ENCODE measurements at places on chromosomes 3 and 15.

DNA sequence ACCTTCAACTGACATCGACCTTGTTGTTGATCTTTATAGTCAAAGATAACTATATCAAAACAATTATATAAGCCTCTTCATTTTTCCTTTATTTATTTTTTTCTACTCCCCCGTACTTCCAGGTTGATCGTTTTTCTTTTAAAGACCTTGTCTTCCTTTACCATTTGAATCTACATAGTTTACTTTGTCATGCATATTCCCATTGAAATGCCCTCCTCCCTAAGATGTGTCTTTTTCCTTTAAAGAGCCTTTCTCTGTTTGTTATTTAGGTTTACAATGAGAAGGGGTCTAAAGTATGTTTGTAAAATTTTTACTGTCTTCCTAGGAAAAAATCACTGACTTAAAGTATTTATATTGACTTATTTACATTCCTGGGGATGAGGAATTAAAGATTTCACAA lies 29.4 kb upstream of the ZNF717 start:
- DNase-seq, result no peak

GRCh38 chr15:97652041-97652440 lies 308.5 kb upstream of the ARRDC4 start:
- no peak for DNase-seq

DNA sequence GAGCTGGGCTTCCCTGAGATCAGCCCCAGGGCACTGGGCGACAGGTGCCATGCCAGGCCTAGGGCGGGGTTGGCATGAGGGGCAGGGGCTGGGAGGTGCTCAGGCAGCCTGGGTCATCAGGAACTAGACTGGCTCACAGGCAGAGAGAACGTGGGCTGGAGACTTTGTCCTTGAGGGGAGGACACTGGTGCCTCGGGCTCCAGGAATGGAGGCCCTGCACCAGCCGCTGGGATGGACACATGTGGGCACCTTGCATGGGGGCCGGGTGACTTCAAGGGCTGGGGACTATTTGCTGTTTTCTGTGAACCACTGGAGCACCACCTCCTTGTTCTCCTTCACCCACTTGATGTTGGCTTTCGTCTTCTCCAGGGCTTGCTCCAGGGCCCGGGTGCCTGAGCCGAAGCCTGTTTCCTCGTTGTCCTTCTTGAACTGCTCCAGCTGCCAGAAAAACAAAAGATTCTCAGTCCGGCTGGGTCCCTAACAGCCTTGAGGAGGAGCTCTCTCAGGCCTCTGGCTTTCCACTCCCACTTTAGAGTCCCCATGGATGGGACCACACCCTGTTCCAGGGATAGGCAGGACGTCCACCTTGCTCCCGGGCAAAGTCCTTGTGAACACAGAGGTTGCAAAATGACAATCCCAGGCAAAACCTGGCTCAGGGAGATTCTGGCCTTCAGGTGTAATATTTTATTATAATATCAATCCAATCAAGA lies 9.1 kb downstream of the MESP2 start:
- no peak for DNase-seq

DNA sequence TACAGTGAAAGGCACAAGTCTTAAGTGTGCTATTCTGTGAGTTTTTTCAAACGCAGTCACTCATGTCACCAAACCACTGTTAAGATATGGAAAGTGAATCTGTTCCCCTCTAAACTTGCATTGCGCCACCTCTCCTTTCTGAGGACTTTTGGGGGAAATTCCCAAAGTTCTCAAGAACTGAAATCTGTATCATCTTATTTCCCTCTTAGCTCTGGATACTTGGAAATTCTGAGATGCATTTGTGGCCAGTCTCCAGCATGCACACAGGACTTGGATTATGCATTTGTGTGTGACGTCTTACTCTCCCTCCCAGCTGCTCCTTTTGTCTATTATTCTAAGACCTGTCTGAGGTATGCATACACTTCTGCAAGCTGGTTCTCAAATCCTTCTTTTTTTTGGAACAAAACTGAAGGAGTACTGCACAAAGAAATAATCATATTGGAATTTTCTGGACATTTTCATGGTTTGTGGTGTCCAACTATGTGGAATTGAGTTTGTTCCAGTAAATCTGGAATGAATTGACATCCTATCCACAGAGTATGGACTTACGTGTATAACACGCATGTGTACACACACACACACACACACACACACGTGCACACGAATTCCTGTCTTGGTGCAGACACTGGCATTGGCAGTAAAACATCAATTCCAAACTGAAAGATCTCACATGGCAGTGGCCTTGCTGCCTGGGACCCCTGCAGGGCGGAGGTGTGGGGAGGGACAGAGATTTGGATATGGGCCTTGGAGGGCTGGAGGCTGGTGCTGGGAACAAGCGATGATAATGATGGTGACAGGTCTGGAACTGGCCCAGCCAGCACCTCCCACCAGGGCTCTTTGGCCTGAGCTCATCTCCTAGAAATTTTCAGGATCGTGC lies 8.2 kb upstream of the LCTL start:
- DNase-seq, result no peak

DNA sequence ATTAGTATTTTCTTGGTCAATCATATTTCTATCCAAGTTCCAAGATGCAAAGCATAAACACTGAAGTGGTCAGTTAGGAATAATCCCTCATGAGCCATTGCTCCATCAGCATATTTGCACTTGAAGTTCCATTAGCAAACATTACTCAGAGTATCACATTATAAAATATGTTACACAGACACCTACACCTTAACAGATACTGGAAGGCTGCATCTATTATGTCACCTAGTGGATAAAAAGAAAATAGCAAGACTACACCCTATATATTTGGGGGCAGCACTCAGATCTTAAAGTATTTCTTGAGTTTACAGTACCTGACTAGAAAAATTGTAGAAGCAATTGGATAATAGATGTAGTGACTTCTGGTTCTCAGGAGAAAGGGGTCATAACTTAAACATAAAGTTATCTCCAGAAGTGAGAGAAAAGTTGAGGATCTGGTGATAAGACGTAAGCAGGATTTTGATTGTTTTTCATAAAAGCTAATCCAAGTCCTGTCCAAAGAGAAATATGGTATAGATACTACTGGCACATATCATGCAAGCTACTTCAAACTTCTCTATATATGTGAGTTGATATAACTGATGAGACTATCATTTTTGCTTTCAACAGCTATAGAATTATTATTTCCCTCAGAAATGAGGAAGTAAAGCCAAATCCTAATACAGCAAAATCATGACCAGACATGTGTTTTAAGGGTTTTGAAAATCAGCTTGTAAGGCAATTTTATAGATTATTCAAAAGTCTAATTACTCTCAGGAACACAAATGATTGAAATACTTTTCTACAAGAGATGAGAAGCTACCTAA lies 422.2 kb downstream of the GBE1 start:
- DNase-seq, result no peak

GRCh38 chr15:64731012-64731804 lies 44.2 kb downstream of the RBPMS2 start:
- peak; percentile 45 for DNase-seq

DNA sequence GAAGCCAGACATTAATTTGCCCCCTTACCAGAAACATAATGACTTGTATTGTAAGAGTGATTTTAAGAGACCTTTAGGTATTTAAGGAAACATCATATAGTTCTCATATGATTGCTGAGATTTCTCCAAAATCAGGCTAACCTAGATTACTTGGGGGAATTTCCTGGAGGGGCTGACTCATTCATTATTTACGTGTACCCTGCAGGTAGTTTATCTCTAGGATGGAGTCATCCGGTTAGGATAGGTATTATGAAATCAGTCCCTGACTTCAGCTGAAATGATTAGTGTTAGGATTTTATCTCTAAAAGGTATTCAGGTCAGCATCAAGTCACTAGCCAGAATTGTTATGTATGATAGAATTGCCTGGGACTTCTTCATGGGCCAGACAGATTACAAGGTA lies 97.5 kb downstream of the TCF12 start:
- no peak for DNase-seq

DNA sequence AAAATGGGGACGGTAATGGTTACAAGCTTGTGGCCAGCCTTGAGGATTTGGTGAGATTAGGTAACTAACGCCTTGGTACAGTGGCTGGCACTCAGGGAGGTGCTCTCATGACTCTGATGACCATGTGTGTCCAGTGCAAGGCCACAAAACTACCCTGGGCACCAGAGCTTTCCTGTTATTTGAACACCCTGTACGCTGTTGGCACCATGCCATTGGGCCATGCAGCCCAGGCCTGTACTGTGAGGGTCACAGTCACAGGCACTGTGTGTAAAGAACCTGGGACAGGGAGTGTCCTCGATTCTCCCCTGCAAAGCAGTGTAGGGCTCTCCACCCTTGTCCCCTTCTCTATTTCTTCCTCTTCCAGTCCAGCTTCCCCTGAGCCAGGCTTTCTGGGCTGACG lies 6.3 kb downstream of the TMEM43 start:
- no peak for DNase-seq

DNA sequence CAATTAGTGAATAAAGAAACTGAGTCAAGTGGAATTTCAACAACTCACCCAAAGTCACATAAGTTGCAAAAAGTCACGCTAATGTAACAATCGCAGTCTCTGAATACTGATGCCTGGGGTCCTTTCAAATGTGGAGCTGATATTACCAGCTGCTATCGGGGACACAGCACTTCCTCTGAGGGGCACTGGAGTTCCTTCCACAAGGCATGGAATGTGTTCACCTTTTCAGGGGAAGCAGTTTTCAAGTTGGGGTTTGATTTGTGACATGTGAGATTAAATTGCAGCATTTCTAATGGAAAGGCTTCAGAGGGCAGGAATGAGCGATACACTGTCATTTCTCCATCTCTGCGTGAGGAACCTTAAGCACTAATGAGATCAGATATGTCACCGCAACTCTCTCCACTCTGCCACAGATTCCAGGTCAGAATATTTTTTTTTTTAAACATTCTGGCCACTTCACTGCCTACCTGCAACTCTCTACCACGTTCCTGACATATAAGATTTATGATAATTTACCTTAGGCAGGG lies 807.2 kb upstream of the CFAP20DC start:
- no peak for DNase-seq

DNA sequence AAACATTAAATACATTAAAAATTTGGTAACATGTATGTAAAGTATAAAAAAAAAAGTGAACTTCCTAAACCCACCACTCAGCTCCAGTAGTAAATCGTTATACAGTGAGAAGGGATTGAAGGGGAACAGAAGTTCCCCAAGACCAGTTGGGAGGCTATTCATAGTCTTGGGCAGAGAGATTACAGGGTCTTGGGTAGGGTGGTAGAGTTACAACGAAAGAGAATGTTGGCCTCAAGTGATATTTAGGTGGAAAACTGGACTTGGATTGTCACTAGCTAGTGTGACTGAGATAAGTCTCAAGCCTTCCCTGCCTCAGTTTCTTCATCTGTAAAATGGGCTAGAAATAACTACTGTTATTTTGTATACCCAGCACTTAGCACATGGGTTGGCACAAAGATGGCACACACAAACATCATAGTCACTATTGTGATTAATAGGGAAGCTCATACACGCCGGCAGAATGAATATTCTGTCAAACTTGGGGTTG lies 431 bp upstream of the YEATS2 start:
- DNase-seq, result no peak

DNA sequence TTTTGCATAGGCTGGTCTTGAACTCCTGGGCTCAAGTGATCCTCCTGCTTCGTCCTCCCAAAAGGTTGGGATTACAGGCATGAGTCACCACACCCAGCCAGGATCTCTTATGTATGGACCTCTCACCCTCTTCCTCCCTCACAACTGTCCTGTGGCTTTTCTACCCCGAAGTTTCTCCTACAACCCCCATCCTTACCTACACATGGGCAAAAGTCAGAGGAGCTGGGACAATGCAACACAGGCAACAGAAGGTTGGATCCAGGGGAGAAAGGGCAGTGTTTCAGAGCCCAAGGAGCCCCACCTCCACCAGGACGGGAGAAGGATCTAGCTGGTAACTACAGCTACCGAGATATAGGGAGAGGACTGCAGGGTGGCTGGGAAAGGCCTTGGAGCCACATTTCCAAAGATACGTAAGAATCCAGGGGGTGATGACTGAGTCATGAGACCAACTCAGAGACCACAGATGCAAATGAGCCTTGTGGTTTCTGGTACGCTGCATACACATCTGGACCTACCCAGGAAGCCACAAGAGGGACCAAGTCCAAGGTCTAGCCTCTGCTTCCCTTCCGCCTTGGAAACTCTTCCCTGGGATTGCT lies 13.6 kb downstream of the IGDCC4 start:
- DNase-seq, result no peak

DNA sequence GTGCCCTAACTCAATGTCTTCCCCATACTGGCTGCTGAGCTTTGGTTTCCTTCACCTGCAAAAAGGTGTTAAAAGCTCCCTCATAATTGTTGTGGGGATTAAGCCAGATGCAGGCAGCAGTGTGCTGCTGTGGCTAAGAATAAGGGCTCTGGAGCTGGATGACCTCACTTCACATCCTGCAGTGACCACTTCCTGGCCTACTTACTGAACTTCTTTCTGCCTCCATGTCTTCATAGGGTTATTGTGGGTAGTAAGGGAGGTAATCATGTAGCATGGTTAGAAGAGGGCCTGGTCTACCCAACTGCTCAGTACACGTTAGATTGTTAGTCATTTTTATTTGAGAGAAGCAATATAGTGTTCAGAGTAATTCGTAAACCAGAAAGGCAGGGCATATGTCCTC lies 18.4 kb downstream of the GYG1 start:
- DNase-seq, result no peak

DNA sequence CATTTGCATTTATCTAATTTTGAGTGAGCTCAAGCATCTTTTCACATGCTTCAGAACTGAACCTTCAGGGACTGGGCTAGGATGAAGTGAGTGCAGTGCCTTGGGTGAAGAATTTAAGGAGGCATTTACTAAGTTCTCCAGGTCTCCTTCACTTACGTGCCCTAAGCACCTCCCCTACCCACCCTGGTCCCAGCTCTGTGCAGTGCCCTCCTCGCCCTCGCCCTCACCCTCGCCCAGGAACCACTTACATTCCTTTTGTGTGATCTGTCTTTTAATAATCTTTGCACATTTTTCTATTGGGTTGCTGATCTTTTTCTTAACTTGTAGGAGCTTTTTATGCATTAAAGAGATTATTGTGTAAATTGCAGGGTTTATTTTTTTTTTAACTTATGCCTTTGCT lies 322.6 kb downstream of the THSD4 start:
- DNase-seq, result no peak

GRCh38 chr15:70463453-70463834 lies 299.9 kb downstream of the UACA start:
- no peak for DNase-seq

GRCh38 chr3:13812034-13812471 lies 67.8 kb downstream of the WNT7A start:
- DNase-seq, result no peak

DNA sequence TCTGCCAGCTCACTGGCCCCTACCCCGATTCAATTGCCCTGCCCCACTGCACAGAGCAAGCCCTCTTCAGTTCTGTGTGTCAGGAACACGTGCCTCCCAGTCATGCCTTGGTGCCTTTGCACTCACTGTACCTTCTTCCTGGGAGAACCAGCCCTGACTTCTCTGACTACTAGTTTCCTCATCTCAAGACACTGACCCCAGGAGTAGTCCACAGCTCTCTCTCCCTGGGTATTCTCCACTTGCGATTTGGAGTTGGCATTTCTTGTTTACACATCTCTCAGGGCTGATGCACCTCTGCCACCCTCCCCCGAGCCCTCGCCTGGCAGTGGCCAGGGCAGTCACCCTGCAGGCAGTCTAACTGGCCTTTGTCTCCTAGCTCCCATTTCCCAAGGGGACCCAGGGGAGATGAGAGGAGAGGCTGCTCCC lies 5.7 kb downstream of the CISH start:
- DNase-seq, result no peak

GRCh38 chr15:42130246-42130986 lies 26.0 kb downstream of the PLA2G4F start:
- DNase-seq, result no peak

- no peak for DNase-seq
These were observed 80.5 kb downstream of the TOP2B start for GRCh38 chr3:25584011-25584789.
